ENCODE measurements at places on chromosomes 3 and 15.

DNA sequence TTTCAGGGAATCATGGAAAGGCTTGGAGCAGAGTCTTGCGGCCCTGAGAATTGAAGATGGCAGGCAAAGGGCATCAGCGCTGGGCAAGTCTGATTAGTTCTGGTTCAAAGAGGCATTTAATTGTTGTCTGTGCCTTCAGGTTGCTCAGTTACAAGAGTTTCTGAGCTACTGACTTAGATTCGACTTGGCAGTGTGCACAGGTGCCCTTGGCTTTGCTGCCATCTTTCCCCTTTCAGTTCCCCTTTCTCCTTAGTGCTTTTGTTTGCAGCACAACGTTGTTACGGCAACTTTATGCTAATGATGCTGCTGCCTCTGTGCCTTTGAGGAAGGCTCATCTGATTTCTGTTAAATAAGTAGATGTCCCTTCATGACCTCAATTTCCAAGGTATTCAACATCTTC lies 12.5 kb downstream of the P2RY14 start:
- DNase-seq, result no peak

DNA sequence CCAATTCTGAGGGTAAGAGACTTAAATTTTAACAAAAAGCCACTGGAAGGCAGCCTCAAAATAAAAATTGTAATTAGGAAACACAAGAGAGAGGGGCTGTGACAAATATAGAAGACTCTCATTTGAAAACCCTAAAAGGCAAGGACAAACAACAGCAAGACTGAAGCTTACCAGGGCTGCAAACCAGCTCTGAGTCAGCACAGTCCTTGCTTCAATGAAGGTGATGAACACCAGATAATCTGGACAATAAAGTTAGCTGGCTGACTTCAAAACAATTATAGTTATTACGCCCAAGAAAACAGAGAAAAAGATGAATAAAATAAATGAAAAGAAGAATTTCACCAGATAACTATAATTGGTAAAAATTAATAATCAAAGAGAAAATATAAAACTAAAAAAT lies 149.3 kb upstream of the NSMCE3 start:
- no peak for DNase-seq

- no peak for DNase-seq
Observed at GRCh38 chr15:37789397-37789786, 145.0 kb upstream of the TMCO5A start.

DNA sequence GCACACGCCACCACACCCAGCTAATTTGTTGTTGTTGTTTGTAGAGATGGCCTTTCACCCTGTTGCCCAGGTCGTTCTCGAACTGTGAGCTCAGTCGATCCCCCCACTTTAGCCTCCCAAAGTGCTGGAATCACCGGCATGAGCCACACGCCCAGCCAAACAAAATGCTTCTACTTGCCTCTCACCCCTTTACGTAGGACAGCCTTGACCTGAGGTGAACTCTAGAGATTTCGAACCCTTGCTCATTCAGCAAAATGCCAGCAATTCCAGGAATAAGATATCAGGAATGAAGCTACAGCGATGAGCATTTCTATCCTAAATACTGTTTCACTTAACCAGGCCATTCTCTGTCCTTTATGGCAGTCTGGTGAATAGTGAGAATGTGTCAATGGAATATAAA lies 135.0 kb downstream of the LRRK1 start:
- no peak for DNase-seq

DNA sequence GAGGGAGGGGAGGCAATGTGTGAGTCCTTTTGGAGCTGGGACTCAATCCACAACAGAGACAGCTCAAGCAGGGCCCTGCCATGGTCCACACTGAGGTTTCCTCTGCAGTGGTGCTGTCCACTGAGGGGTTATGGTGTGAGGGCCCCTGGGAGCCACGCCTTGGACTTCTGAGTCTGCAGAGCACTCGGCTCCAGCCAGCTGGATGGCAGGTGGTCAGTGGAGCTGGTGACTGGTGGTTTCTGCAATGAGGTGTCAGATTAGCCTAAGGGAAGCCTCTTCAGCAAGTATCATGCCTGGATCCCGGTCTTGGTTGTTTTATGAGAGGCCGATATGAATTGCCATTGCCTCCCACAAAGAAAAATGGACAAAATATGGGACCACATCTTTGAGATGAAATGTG lies 21.7 kb downstream of the LSM3 start:
- DNase-seq, result no peak

- no peak for DNase-seq
Observed at GRCh38 chr3:171350364-171350763, 109.8 kb downstream of the TNIK start.

GRCh38 chr15:51104512-51104911 lies 9.8 kb upstream of the TNFAIP8L3 start:
- no peak for DNase-seq

GRCh38 chr3:73046195-73046594 lies 15.3 kb upstream of the EBLN2 start:
- DNase-seq, result no peak

DNA sequence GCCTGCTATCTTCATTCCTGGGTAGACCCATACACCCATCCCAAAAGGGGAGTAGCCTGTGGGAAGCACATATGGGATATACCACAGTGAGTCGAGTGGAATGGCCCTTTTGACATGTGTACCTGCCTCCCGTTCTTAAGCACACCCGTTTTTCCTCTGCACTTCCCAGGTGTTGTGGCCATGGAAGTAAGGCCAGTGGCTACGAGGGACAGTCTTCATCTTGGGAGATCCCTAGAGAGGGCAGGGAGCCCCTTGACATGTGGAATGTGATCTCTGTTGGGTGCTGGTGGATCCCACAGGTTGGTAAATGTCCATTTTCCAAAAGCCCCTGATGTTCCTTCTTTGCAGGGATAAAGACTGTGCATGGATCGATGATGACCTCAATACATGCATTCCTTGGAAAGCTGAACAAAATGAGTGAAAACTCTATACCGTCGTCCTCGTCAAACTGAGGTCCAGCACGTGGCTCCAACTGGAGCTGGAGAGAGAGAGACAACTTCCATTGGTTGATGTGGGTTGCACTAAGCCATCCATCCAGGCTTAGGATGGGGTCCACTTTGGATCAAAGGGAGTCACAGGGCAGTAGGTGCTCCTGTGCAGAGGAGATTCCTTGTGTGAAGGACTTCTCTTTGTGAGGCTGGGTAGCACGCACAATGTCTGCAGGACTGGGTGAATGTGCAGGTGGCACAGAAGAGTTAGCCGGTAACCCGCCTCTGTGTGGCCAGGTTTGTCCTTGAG lies 136.8 kb downstream of the SNRPN start:
- no peak for DNase-seq

DNA sequence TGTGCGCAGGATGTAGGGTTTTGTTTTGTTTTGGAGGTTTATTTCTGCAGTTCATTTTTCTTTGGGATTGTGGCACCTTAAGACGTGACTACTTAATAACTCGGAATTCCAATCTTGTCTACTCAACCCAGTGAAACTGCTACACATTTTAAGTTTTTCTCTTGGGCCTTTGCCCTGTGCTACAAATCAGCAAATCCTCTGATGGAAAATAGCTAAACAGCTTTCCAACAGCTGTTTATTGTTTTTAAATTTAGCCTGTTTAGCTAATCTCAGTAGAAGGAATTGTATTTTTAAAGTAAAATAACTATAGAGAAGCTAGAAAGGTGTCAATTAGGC lies 48.4 kb downstream of the OPA1 start:
- no peak for DNase-seq

DNA sequence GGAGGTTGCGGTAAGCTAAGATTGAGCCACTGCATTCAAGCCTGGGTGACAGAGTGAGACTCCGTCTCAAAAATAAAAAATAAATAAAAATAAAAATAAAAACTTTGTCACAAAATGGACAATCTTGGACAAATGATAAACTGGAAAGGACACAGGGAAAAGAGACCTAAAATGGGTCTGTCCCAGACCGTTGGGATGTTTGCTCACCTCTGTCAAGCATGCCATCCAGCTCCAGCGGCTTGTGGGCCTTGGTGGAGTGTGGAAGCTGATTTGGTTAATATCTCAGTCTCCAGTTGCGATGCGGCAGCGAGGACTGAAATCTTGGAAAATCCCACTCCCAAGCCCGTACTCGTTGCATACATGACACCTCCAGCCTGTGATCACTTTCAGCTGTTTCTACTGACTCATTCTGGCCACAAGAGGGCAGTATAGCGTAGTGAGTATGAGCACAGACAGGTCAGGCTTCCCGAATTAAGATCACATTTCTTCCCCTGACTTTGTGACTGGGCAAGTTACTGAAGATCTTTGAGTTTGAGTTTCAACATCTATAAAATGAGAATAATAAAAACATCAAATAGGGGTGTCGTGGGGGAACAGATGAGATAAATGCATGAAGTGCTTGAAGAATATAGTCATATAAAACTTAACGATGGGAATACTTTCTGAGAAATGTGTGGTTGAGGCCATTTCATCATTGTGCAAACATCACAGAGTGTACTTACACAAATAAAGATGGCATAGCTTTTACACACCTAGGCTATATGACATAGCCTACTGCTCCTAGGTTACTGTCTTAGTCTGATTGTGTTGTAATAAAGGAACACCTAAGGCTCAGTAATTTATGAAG lies 19.6 kb upstream of the MOBP start:
- DNase-seq, result peak; percentile 64

DNA sequence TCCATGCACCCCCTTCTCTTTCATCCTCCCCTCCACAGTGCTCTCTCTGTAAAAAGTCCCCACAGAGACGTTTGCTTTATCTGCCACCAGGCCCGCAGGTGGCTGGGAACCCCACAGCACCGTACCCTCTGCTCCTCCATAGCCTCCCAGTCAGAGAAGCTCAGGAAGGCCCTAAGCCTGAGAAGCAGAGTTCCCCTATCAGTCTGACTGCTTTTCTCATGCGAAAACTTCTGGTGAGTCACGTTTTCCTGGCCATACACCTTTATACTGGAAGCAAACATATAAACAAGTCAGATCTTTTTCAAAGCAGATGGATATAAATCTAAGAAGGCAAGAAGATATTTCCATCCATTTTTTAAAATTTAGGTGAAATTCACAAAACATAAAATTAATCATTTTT lies 51.5 kb upstream of the MEF2A start:
- DNase-seq, result no peak

- no peak for DNase-seq
Observed at GRCh38 chr3:171592786-171593185, 132.6 kb upstream of the TNIK start.

- DNase-seq, result peak; percentile 74
Observed at GRCh38 chr3:71875461-71875947, 90.6 kb upstream of the PROK2 start.

GRCh38 chr3:131972550-131972949 lies 62.3 kb downstream of the CPNE4 start:
- no peak for DNase-seq

GRCh38 chr3:66572090-66572675 lies 71.4 kb upstream of the LRIG1 start:
- no peak for DNase-seq

GRCh38 chr3:126016616-126017015 lies 47.6 kb downstream of the ROPN1B start:
- no peak for DNase-seq

Data from CD4-positive, alpha-beta T cell treated with Interleukin-6 at 100 ng/mL for 8 hours (primary cell).